Choroid plexus epithelial cell (primary cell): ENCODE measurements at places on chromosomes 5 and 9.
A peak's percentile ranks its signal among the peaks of the same experiment; 100 is the strongest.

GRCh38 chr5:56310711-56311204, 77.6 kb upstream of the ANKRD55 start:
- DNase-seq: no peak

GRCh38 chr9:109742776-109743348, 37.1 kb upstream of the PALM2AKAP2 start:
- DNase-seq: peak; percentile 60

GRCh38 chr5:763397-763796, 21.1 kb downstream of the ZDHHC11B start:
- no peak for DNase-seq

GRCh38 chr9:87343816-87344430, 153.7 kb upstream of the DAPK1 start:
- peak; percentile 31 for DNase-seq

DNA sequence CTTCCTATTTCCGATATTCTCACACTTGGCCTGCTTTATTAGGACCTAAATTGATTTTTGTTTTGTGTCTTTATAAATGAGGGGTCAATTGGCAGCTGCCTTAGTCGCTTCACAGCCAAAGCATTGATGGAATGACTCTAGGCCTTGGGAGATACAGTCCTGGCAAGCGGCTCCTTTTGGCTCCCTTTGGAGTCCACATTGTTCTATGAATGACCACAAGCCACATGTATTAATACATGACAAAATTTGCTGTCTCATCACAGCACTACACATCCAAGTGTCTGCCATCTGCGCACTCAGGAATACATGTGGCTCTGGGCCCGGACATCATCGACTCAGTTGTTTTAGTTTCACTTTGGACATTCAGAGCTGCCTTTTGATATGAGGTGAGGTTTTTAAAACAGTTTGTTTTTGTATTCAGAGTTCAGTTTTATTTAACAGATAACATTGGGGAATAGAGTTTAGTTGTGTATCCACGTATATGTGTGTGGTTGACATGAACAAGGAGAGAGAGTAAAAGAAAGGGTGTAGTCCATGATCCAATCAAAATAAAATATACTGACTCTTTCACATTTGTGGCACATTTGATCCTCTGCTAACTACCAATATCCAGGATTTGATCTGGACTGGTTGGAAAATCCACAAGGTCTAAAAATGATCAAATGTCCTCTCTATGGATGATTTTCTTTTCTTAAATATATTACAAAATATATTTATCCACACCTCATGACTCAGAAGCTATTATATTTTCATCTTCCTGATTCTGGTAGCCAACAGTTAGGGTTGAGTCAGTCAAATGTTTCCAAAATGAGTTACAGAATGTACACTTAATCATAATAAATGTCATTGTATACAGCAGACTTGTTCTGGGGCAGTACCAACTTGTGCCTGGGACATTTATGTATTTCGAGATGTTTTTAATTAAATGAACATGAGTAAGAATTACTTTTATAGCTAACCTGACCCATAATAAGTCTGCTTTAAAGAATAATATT, 114.0 kb upstream of the MTAP start:
- peak; percentile 70 for DNase-seq
